ENCODE measurements at places on chromosomes 11 and 22.

GRCh38 chr11:19735157-19735908, 22.7 kb downstream of the NAV2 start:
- no peak for DNase-seq

DNA sequence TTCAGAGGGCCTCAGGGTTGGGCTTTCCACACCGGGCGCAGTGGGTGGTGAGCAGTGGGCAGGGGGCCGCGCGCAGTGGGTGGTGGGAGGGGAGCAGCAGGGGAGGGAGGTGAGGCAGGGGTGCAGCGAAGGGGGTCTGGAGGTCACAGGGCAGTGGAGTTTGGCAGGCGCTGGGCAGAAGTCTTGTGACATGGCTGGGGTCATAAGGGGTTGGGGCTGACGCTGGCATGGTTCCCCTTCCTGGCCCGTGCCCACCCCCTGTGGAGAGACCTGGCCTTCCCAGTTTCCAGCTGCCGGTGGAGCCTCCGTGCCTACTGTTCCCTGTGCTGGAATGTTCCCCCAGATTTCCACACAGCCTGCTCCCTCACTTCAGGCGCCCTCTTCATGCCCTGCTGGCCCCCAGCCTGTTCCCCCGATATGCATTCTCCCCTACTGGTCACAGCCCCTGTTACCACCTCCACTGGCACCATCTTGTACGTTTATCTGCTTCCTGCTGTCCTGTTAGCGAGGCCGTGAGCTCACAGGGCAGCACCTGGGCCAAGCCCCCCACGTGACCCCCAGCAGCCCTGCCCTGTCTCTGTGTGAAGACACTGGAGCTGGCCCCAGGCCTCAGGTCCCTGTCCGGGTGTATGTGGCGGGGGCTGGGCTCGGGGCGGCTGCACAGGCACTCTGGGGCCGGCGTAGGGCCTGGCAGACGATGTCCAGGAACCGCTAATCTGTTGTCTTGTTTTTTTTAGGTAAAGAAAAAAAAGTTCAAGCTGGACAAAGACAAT, 111.6 kb downstream of the KCNQ1OT1 start:
- no peak for DNase-seq

DNA sequence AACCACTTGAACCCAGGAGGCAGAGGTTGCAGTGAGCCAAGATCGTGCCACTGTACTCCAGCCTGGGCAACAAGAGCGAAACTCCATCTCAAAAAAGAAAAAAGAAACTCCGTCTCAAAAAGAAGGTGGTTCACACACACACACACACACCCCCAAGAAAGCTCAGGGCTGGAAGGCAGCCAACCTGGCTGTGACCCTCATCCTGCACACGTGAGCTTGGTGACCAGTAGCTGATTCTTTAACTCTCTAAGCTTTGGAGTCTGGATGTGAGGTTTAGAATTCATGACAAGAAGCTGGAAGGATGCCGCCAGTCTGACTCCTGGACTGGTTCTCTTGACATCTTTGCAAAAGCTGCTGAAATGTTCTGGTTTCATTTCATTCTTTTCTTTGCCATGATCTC, 1.9 kb upstream of the RNH1 start:
- DNase-seq, result no peak

DNA sequence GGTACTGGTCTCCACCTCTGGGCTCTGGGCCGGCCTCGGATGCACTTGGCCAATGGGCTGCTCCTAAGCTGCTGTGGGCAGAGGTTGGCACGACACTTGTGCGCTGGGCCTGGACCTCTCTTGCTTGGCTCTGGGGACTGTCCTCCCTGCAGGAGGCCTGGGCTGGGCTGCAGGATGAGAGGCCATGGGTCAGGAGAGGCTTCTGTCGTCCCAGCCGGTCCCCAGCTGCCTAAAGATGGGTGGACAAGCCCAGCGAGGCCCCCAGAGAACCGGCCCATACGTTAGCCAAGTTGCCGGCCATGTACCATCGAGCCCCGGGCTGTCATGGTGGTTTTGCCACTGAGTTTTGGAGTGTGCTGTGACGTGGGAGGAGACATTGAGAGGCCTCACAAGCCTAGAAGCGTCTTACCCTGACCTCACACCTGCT, 1.6 kb upstream of the CCDC188 start:
- DNase-seq, result no peak

DNA sequence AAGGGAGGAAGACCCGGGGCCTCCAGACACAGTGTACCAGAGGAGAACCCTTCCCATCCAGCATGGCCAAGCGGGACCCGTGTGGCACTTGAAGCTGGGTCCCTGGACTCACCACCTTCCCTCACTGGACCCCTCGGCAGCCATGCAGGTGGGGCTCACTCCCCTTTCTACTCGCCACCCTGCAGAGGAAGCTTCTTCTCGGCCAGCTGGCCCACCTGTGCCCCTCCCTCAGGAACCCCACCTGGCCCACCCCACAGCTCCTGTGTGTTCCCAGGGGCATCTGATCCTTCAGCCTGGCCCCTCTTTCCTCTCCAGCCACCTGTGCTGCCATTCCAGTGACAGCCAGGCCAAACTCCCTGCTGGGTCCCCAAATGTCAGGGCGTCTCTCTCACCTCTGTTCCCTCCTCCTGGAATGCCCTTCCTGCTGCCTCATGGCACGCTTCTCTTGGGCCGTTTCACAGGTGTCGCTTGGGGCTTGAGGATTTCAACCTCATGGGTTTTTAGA, 38.0 kb downstream of the IGF2 start:
- no peak for DNase-seq

- DNase-seq, result no peak
These were observed 97.1 kb downstream of the ME3 start for GRCh38 chr11:86575208-86575855.

GRCh38 chr11:134529212-134530096, 117.4 kb upstream of the B3GAT1 start:
- no peak for DNase-seq

GRCh38 chr22:20044495-20045151, 23.7 kb downstream of the TANGO2 start:
- no peak for DNase-seq

GRCh38 chr11:19953909-19954308, 206.4 kb downstream of the DBX1 start:
- no peak for DNase-seq

GRCh38 chr11:117218133-117218915, 13.5 kb downstream of the PCSK7 start:
- no peak for DNase-seq

DNA sequence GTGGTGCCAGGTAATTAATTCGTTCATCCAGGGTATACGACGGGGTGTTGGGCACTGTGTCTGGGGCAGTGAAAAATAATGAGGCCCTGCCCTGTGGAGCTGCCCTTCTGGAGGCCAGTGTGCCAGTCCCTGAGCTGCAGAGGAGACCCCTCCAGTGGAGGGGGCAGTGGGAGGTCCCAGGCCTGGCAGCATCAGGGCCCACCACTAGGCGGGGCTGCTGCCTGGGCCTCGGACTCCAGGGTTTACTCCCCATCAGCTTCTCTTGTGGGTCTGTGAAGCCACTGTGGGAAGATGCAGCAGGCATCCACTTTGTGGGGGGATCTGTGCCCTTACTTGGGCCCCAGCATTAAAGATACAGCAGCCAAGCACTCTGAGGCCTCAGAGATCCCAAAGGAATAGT, 17.4 kb upstream of the TMPRSS6 start:
- DNase-seq, result no peak

DNA sequence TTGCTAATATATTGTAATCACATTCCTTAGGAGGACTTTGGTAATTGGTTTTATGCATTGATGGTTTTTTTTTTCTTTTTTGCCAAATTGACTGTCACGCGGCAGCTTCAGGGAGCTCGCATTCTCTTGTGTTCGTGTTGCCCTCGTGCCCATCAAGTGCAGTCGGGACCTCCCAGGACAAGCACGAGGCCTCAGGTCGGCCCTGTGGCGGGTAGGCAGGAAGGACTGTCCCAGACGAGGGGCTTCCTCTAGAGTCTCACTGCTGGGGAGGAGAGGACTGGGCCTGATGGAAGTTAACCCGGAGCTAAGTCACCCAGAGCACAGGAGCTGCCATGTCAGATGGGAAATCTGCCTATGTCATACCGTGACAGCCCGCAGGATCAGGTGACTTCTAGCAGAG, 37.0 kb downstream of the CTTN start:
- no peak for DNase-seq

DNA sequence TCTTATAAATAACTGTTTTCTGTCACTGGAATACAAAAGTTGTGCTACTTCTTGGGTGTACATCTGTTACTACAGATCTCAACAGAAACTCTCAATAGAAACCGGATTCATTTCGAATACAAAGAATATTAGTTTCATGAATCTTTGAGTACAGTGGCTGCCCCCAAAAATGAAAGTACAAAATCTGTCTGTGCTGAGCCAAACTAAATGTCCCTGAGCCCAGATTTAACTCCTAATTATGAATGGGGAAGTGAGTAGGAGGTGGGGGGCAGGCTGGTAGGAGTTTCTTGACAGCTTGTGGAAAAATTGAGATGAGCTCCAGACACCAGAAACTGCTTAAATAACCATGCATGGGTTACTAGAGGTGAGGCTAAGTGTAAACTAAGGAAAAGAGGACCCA, 41.6 kb downstream of the PITPNB start:
- no peak for DNase-seq

GRCh38 chr11:96338910-96339705, 3.9 kb downstream of the MAML2 start:
- DNase-seq, result no peak

DNA sequence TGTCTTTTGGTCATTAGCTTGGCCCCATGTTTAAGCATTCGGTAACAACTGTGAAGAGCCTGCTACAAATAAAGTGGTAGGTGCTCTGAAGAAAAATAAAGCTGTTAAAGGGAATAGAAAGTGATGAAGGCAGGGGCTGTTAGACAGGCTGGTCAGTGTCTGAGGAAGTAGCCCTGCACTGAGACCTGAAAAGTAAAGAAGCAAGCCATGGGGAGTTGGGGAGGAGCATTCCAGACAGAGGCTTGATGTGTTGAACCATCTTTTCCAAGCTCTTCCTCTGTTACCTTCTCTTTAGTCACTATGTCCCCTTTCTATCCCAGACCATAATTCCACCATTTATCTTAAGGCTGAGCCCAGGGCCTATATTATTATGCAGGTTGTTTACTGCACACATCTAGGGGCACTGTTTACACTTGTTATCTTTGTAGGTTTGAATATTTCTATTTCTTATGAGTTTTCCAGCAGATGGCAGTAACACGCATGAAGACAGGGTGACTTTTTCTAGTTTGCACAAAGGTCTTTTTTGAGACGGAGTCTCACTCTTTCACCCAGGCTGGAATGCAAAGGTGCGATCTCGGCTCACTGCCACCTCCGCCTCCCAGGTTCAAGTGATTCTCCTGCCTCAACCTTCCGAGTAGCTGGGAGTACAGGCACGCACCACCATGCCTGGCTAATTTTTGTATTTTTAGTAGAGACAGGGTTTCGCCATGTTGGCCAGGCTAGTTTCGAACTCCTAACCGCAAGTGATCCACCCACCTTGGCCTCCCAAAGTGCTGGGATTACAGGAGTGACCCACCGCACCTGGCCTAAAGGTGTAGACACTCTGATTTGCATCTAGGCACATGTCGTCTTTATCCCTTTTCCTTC, 23.0 kb downstream of the ZFTA start:
- no peak for DNase-seq

GRCh38 chr11:11265994-11266606, 87.0 kb downstream of the CSNK2A3 start:
- peak; percentile 28 for DNase-seq

GRCh38 chr11:75152090-75152489, 1.2 kb downstream of the SLCO2B1 start:
- no peak for DNase-seq

- DNase-seq, result no peak
These were observed 222.5 kb upstream of the KIRREL3 start for GRCh38 chr11:127223026-127223425.

- no peak for DNase-seq
These were observed 826.1 kb downstream of the TBC1D22A start for GRCh38 chr22:47588578-47588960.

DNA sequence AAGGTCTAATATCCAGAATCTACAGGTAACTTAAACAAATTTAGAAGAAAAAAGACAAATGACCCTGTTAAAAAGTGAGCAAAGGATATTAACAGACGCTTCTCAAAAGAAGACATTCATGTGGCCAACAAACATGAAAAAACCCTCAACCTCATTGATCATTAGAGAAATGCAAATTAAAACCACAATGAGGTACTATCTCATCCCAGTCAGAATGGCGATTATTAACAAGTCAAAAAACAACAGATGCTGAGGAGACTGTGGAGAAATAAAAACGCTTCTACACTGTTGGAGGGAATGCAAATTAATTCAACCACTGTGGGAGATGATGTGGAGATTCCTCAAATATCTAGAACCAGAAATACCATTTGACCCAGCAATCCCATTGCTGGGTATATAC, 67.2 kb downstream of the SLC17A6 start:
- DNase-seq, result no peak

GRCh38 chr11:108733479-108734116, 68.7 kb downstream of the DDX10 start:
- DNase-seq, result no peak

DNA sequence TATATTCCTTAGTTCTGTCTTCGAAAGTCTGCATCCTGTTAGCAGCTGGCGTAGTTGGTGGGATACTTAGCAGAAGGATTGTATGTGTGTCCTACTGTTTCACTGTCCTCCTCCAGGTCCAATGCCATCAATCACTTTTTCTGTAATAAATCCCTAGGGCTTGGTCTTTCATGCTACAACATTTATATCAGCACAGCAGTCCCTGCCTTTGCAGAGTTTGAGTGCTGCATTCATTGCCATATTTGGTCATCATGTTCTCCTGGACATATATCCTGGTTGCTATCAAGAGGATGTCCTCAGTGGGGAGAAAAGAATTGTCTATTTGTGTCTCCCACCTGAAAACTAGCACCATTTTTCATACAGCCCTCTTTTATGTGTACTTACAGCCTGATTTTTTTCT, 67.0 kb downstream of the OR5AK2 start:
- DNase-seq, result no peak

DNA sequence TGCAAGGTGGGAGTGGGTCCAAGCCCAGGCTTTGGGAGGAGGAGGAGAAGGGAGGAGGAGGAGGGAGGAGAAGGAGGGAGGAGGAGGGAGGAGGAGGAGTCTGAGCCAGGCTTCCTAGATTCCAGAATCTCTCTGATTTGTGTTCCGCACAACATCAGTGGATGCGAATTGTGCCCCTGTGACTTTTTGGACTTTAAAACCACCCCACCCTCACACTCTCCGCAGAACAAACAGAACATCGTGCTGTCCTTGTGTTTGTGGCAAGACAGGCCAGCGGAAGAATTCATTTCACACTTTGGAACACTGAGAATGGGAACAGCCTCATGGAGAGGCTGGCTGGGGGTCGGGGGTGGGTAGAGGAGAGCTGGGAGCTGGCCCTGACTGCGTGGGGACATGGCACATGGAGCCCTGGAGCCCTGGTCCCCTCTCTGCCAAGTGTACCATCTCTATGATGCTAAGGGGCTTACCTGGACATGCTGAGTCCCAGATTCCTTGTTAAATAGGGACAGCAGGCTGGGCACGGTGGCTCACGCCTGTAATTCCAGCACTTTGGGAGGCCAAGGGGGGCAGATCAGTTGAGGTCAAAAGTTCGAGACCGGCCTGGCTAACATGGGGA, 16.4 kb upstream of the SHANK2 start:
- DNase-seq, result no peak
